AG04450 (cell line): ENCODE measurements at places on chromosomes 5 and 9. TPM values are rescaled to one million over a fixed set of nuclear protein-coding genes. Genes with fewer than 3 reads are reported as not detected.
A peak's percentile ranks its signal among the peaks of the same experiment; 100 is the strongest.

DNA sequence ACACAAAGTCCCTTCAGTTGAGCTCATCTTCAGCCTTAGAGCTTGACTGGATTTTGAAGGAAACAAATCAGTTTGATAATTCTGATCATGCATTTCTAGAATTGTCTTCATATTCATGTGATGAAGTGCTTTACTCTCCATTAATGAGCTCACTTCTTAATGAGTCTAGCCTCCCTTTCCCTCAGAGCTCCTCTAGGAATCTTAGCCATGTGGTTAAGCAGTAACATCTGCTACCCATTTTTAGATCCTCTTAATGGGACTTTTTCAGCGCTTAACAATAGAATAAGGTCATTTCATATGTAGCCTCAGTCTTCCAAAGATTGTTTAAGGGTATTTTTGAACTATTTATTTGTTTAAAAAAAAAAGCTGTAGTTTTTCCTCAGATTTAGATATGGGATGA lies 36.9 kb upstream of the LURAP1L start:
- DNase-seq: no peak

DNA sequence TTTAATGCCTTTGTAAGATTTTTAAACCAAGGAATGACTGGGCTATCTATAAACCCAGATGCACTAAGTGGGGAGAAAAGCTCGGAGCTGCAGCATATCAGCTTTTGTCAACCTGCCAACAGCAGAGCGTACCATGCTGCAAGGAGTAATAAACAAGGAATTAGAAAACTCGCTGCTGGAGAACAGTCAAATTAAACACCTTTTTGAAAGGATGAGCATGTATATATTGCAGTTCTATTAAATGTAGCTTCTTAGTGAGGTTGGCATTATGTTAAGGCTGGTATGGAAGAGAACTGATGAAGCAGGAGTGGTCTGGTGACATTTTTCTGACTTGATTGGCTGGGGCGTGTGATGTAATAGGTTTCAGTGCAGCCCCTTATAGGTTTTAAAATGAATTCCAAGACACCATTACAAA lies 74.7 kb downstream of the PIK3R1 start:
- peak; percentile 21 for DNase-seq

DNA sequence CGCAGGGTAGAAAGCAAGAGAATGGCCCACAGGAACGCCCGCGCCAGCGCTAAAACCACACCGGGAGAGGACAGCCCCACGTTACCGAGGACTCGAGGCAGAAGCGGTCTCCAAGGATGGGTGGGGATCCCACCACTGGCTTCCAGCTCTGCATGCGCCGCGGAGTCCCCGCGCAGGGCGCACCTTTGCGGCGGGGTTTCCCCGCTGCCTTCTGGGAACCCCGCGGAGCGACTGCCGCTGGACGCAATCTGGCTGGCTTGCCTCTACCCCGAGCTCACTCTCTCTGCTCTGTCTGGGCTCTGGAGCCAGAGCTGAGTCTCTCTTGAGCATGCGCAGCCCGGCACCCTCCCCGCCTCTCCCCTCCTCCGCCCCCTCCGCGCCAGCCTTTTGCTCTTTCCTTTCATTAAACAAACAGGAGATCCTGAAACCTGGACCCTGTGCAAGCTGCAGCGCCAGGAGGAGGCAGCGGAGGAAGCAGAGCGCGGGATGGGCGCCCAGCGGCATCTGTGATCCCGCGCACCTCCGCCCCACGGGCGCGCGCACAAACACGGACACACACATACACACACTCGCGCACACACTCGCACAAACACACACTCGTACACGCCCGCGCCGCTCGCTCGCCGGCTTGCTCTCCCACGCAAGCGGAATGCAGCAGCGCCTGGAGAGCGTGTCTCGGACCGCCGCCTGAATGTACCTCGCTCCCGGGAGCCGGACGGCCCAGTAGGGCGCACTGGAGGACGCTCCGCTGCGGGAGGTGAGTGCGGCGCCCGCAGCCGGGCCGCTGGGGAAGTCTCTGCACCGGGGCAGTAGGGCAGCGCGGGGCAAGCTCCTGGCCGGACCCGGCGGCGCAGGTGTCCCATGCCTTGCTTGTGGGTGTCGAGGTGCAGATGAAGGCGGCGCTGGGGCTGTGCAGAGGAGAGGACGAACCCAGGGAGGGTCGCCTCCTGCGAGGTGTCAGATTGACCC lies at the start of gene PLPPR1:
TSS of gene PLPPR1 (plus strand) at position 382 of the 969 bp plus-strand sequence.
- no peak for DNase-seq

- no peak for DNase-seq
These were observed 36.2 kb upstream of the ROR2 start for GRCh38 chr9:91986248-91986647.

- no peak for DNase-seq
These were observed 79.7 kb upstream of the SMIM23 start for GRCh38 chr5:171705830-171706468.

DNA sequence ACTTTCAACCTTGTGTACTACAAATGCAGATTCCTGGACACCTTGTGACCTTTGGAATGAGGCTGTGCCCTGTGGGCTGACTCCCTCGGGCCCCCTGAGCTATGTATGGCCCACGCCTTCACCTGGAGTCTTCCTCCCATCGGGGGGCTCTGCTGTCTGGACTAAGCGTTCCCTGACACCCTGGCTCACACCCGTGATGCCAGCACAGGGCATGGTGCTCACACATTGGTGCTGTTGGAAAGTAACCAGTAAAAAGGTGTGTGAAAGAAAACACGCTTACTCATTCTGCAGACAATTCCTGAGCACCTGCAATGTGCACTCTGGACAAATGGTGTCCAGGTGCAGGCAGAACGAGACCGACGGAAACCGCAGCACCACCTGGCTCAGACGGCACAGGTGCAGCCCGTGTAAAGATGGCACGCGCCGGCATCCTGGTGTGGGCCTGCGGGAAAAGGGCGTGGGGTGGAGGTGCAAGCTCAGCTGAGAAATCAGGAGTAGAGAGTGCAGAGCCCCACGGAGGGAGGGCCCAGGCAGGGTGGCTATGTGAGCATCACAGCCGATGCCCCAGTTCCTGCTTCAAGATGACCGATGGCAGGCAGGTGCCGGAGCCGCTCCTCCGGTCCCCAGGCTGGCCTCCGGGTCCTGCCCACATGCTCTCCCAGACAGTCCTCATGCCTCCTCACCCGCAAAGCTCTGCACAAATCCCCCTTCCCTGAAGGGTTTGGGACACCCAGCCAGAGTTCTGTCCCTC lies 11.0 kb downstream of the LPCAT1 start:
- DNase-seq: no peak

GRCh38 chr5:34001241-34001841 lies 6.5 kb downstream of the AMACR start:
- no peak for DNase-seq

Gene POLE3
- 36.4 and 45.3 TPM in 2 replicates for polyA plus RNA-seq

DNA sequence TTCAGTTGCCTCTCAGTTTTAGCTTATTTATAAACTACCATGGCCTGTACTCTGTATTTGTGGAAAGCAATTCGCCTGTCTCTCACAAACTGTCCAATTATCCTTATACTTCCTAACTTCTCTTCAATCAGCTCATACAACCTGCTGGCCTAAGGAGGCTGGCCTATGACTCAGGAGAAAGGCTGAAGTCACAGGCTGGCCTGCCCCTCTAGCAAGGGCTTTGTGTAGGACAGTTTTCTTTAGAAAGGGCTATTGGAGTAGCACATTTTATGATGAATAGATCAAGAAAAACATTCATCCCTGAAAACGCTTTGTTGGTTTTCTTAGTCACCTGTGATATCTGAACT lies 988.7 kb upstream of the ARRDC3 start:
- no peak for DNase-seq

Gene ADAMTS6
- 21.3 and 22.5 TPM in 2 replicates for polyA plus RNA-seq

Gene STPG3
- polyA plus RNA-seq: not detected in 2 replicates

Gene SVEP1
- 34.8 and 40.9 TPM in 2 replicates for polyA plus RNA-seq

Gene LCN2
- polyA plus RNA-seq: not detected in 2 replicates

GRCh38 chr5:160369990-160370712 lies at the start of gene C1QTNF2:
TSS of gene C1QTNF2 (minus strand) at chr5:160370626. CDS start at chr5:160355011, 15,615 bp downstream.
- DNase-seq: peak; percentile 48

- no peak for DNase-seq
These were observed 103.1 kb upstream of the CLINT1 start for GRCh38 chr5:157961896-157962590.

DNA sequence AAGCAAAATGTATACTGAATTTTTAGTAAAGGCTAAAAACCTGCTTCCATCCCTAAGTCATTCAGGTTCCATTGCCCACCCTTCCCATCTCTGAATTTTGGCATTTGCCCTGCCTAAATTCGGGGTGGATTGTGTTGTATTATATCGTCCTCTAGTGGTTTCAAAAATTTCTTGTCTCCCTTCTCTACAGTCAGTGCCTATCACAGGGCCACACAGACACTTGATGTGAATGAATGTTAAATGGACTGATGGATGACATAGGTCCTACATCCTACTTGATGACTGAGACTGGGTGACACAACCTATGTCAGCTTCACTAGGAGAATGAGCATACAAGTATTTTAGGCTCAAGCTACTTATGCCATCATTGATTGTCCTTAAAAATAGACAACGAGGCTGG lies 45.6 kb upstream of the SLC30A5 start:
- DNase-seq: no peak

DNA sequence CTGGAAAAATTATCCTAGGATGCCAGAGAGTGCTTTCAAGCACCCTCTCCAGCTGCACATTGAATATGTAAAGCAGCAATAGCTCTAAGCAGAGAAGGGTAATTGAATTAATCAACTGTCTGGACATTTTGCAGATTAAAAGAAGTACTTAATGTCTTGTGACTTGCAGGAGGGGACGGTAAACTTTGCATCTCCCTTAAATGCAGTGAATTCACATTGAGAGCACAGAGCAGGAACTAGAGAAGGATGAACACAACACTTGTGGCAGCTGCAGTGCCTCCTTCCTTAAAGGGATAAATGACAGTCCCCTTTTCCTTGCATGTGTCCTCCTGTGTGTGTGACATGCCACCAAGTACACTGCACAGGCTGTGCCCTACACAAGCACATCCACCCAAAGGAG lies 7.4 kb upstream of the CDK5RAP2 start:
- DNase-seq: no peak

DNA sequence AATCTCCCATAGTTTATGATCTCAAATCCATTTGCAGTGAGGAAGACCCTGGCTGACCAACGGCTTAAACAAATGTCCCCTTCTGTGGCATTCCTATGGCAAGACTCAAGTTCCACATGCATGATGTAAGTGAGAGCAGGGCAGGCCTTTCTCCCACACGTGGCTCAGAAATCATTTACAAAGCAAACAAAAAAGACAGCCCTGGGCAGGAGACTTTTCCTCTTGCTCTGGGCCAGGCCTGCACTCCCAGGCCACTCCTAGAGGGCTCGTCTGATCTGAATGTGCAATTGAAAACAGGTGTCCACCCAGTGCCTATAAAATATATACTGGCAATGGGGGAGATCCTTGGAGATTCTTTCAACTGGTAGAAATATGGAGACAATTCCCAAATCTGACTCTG lies 123.1 kb downstream of the DMRT2 start:
- DNase-seq: no peak

DNA sequence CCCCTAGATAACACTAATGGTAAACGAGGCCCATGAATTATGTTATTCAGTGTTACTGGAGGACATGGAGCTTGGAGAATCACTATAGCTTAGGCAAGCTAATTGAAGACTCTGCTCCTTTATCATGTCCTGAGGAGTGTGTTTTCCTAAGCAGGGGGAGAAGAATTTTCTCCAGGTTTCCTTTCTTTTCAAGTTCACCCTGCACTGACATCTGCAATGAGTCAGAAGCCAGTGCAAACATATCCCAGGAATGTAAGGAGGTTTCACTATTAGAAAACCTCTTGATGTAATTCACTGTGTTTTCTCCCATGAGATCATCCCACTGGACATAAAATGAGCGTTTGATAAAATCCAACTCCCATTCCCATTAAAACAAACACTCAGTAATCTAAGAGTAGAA lies 75.6 kb downstream of the DMRT2 start:
- DNase-seq: no peak

DNA sequence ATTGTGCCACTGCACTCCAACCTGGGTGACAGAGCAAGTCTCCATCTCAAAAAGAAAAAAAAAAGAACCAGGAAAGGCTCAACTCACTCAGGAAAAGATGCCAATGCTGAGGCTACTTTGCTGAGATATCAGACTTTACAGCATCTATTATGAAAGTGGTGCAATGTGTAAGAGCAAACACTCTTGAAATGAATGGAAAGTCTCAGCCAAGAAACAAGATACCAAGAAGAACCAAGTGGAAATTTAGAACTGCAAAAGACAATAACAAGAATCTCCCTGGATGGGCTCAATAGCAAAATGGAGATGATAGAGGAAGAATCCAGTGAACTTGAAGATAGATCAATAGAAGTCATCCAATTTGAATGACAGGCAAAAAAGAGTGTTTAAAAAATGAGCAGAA lies 37.7 kb downstream of the TSPAN17 start:
- no peak for DNase-seq

GRCh38 chr9:91777292-91777830 lies 172.7 kb downstream of the ROR2 start:
- peak; percentile 37 for DNase-seq

DNA sequence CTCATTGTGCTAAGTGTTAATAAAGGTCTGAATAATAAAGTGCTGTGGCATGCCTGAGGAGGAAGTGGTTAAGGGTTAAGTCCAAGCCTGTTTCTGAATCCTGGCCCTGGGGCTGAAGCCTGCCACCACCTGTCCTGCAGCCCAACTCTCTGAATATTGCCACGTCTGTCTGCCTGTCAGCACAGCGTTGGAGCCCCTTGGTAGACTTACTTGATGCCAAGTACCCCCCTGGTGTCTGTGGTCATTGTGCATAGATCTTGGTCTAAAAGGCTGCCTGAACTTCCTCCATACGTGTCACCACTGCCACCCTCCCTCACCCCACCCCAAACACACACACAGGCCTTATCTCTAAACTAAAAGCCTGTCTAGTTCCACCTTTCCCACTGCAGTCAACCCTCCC lies 35.4 kb upstream of the SLC2A8 start:
- no peak for DNase-seq

- DNase-seq: no peak
These were observed 387.8 kb downstream of the GADD45G start for GRCh38 chr9:89992326-89993198.

- no peak for DNase-seq
These were observed 12.0 kb downstream of the PBX3 start for GRCh38 chr9:125758986-125759763.

DNA sequence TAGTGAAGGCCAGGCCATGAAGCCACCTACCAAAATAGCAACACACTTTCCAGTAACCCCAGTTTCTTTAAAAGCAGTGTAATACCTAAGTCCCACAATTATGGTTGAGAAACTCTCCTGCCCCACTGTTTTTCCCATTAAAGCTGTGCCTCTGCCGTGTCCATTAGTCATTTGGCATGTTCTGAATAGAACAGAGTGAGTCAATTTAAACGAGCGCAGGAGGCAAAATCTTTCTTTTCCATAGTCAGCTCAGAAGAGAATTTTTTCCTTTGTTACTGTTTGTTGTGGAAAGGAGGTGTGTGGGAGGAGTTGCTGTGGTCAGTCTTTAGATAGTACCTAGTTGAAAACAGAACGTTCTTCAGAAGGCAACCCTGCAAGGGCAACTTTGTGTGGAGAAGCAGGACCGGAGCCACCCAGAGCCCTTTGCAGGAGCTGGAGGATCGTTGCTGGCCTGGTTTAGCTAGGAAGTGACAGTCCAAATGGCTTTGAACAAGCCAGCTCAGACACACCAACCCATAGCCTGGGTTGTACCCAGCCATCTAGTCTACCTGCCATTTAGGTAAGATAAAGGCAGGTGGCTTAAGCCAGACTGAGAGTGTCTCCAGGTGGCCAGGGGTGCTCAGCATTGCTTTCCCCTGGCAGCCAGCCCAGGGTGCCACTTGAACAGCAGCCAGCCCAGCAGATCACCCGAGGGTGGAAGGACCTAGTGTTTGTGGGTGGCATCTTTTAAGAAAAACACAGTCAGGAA lies 30.4 kb downstream of the GADD45G start:
- no peak for DNase-seq
